ENCODE measurements at places on chromosomes 1 and 21.

DNA sequence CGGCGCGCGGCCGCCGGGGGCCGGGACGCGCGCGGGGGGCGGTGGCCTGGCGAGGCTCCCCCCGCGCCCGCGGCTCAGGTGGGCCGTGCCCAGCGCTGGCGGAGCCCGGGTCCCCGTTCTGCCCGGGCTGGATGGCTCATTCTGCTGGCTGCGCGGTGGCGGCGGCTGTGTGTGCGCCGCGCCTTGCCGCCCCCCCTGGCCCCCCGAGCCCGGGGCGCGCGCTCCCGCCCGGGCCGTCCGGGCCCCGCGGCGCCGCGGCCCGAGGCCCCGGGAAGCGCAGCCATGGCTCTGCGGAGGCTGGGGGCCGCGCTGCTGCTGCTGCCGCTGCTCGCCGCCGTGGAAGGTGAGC lies at the start of gene EPHB2:
TSS of gene EPHB2 (plus strand) at position 139 of the 349 bp plus-strand sequence. CDS start at position 283, 144 bp downstream.
- no peak for DNase-seq

DNA sequence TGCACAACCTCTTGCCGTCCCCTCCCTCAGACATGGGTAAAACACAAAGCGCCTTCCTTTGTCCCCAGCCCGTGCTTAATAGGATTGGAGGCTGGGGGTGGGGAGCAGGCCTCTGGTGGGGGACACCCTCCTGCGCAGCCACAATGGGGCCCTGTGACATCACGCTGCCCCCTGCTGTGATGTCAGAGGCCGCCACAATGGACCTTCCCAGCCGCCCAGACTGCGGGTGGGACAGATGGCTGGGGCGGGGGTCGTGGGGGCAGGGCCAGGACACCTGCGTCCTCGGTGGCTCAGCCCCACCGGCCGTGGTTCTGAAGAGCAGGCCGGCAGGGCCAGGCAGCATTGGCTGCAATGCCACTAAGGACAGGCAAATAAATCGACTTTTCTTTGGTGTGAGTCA lies 39.9 kb downstream of the EPHA2 start:
- DNase-seq, result no peak

DNA sequence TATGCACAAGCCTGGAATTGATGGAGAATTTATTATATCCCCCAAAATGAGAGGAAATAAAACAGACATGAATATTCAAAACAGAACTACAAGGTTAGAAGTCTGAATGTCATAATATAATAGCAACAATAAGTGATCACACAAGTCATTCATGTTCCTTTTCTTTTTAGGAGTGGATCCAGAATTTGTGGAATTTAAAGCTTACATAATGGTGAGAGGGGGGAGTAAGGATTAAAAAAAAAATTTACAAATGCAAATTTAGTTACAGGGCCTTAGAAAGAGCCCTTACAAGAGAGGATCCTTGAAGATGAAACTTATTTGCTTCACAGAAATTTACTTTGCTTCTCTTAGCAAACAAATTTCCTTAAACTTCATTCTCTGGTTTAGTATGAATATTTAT lies 716.1 kb upstream of the CXADR start:
- no peak for DNase-seq

GRCh38 chr21:37667380-37667779 lies 248.9 kb downstream of the KCNJ6 start:
- no peak for DNase-seq

DNA sequence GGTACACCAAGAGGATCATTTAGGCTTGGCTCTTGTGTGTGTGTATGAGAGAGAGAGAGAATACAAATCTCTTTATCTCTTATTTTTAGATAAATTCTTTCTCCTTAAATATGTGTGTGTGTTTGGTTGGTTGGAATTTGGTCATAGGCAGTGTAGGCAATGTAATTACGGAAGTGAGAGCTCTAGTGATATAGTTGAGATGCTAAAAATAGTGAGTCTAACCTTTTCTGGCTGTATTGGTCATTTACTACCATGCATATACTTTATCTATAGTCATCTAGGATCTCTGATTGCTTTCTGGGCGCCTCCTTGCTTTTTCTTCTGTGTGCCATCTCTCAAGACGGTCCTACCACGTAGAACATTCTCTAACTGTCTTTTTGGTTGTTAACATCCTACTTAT lies 250.2 kb downstream of the NUF2 start:
- DNase-seq, result no peak

DNA sequence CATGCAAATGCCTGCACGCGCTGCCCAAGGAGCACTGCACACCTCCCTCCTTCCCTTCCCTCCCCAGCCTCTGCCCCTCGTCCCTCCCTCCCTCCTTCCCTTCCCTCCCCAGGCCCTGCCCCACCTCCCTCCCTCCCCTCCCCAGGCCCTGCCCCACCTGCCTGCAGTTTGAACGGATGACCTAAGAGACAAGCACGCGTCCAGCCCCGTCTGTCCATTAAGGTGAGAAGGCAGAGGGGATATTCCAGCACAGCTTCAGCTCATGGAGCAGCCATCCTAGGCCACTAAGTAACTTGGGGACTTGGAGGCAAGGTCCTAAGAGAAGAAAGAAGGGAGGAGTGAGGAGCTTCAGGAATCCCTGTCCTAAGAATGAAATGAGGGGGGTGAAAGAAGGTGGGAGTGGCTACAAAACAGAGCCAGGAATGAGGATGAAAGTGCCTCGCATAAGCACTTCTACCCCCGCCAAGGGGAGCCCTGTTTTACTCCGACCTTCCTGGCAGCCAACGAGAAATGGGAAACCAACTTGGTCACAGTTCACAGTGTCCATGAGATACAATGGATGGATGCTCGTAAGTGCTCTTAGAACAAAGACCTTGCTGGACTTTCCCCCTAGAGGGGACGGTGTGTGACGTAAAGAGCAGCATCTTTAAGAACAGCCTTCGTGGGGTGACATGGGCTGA lies 21.3 kb upstream of the EFHD2 start:
- DNase-seq, result no peak

DNA sequence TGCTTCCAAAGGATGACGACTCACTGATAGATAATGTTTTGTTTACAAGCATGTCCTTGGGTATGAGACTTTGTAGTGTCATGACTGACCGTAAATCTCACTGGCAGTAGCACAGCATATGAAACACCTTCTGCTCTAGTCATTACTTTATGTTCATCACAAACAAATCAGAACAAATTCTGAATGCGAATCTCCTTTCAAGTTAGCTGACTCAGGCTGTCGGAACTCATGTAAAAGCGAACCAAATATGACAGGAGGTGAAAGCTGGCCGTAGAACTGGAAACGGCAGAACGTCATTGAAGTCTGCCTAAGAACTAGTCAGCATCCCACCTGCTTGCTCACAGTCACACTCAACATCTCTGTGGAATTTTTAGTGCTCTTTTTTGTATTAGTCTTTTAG lies 143.9 kb downstream of the RGS7 start:
- no peak for DNase-seq

DNA sequence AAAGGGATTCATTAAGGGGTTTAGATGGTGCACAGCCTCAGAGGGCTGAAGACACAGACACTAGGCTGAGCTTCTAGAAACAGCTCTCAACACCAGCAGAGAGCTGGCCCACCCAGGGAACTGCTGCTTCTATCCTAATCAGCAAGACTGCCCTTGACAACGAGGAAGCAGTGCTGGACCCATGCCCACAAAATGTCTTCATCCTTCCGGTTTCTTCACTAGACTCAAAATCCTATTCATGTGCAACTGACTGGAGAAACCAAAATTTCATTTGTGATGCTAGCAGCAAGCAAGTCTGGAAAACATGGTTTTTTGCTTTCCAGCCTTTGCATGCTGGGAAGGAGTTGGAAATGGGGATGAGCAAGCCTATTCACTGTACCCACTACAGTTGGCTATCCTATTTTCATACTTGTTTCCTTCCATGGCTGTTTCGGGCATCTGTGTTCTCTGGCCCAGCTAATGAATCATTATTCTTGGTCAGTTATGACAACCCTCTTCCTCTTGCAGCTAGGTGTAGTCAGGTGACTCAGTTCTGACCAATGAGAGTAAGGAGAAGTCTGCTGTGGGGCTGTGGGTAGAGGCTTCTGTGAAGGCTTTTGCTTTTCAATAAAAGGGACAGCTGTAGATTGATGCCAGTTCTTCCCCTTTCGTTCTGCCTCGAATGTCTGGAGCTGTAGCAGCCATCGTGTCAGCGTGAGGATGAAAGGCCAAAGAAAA lies 14.6 kb upstream of the TMEM61 start:
- DNase-seq, result no peak

- DNase-seq, result no peak
Measured at GRCh38 chr1:11237356-11237755, 25.0 kb downstream of the MTOR start.

GRCh38 chr1:15329104-15329820 lies 80.4 kb upstream of the EFHD2 start:
- DNase-seq, result no peak

- no peak for DNase-seq
Measured at GRCh38 chr1:113887402-113888175, at the start of gene BCL2L15. Gene BCL2L15 (minus strand): TSS chr1:113887581. CDS start chr1:113887375, 206 bp downstream.

DNA sequence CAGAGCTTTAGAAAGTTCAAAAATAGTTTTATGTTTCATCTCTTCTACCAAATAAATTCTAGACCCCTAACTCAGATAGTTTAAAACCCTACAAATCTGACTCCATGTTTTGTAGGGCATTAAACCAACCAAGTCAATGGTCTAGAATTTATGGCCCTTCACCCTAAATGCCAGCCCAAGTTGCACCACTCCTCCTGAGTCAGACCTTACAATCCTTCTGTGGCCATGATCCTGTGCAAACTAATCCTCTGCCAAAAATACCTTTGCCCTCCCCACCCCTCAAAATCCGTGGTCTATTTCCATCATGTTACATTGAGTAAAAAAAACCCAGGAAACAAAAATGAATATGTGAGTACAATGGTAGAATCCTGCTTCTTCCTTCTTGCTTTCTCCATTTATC lies 179.3 kb downstream of the NR5A2 start:
- no peak for DNase-seq

DNA sequence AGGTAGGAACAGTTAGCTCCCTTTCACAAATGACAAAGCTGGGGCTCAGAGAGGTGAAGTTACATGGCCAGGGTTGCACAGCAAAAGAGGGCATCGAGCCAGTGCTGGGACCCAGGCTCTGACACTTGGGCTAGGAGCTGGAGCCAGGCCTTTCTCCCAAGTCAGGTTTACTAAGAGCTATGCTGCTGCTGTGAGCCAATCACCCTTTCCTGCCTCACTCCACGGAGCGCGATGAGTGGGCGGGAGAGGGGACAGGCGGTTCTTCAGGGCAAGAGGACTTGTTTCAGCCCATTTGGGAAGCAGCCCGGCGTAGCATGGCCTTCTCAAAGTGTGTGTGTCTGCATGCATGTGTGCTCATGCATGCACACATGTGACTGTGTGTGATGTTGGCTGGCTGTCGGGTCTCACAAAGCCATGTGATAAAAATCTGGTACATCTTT lies 10.6 kb downstream of the ID3 start:
- no peak for DNase-seq

GRCh38 chr1:11847667-11848372 lies at the start of gene NPPA:
Gene NPPA (minus strand): TSS chr1:11847783. CDS start chr1:11847684, 99 bp downstream.
- DNase-seq, result no peak

DNA sequence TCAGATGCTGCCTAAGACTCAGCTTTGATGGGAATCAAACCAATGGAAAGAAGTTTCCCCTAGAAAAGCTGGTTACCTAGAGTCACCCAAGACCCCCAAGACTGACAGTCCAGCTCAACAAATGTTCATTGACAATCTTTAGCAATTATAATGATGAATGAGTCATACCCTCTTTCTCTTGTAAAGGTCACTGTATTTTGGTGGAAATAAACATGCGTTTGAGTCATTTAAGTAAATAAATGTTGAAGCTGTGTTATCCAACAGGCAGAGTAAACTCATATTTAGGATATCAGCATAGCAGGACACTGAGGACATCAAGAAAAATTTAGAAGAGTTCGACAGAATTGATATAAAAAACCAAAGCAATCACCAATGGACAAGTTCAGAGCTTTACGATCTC lies 295.9 kb downstream of the RGS7 start:
- no peak for DNase-seq

- DNase-seq, result no peak
Measured at GRCh38 chr21:22758478-22758877, 1760.3 kb downstream of the NCAM2 start.

DNA sequence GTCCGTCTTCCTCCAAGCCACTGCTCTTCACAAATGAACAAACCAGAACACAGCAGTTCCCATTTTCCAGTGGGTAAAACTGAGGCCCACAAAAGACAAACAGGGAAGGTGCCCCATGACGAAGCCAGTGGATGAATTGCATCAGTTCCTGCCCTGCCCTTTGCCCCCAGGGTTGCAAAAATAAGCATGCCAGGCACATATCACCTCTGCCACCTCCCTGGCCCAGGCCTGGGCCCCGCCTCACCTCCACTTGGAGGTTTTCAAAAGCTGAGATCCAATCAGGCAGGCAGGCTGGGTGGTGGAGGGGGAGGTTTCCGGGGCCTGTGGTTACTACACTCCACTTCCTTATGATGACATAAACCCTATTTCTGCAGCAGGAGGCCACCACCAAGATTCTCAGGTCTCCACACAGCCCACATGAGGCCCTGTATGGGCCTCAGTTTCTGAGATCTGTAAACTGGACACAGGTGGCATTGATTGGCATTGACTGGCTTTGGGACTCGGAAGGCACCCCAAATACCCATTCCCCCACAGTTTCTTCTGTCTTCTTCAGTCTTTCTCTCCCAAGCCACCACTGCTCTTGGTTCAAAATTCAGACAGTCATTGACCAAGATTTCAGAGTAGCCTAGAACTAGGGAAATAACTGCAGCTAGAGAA lies 4.1 kb downstream of the KIF21B start:
- no peak for DNase-seq

DNA sequence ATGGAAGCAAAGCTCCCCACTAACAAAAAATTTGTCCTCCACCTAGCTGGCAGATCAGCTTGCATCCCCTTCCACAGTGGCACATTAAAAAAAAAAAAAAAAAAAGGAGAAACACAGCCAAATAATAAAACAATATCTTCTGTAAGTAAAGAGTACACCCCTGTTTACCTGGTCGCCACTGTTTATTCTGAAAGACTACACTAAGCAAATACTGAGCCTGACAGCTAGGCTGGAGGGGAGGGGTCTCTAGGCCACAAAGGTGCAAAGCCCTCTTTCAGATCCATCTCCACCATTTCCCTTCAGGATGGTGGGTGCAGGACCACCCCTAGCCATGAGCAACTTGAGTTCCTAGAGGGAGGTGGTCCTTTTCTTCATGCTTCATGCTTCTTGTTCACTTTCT lies 22.8 kb upstream of the SLC45A3 start:
- no peak for DNase-seq

DNA sequence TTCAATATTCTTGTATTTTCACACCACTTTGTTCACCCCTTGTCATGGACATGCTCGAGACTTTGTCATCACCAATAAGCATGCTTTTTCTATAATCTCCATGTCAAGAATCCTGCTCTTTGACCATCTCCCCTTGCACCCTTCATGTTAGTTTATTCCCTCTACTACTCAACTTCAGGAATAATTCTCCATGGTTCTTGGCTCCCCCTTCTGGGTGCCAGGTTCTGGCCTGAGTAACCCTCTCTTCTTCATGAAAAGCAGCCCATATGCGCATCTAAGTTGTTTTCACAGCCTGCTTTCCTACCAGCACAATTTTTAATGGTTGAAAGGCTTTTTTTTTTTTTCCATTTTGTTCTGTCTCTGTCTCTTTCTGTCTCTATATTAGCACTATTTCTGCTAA lies 160.7 kb downstream of the LEPR start:
- DNase-seq, result no peak

GRCh38 chr1:212368073-212368484 lies 46.6 kb downstream of the PACC1 start:
- peak; percentile 9 for DNase-seq

GRCh38 chr1:70003211-70003908 lies 202.0 kb downstream of the LRRC40 start:
- no peak for DNase-seq

GRCh38 chr1:149917571-149918144 lies at the start of gene SV2A:
Gene SV2A (minus strand): TSS chr1:149917844. CDS start chr1:149913840, 4,004 bp downstream.
- DNase-seq, result no peak

Measured in left renal pelvis (tissue), 4 donors.